ENCODE measurements at places on chromosomes 1 and 21.

- DNase-seq: no peak
Measured at GRCh38 chr1:222043444-222044292, 301.8 kb upstream of the DUSP10 start.

DNA sequence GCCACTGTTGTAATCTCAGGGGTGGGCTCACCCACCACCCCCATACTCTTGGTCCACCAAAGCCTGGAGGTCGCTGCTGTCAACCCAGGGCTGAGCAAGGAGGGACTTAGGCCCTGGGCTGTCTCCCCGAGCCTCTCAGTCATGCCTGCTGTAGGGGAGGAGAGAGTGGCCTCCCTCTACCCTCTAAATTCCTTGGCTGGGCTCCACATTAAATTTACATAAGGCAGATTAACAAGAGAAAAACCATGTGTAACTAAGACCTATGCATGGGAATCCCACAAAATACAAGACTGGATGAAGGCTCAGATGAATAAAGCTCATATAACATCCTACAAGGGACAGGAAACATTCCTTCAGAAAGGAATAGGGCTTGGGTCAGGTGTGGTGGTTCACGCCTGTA is 1.8 kb upstream of the PIK3CD start:
- no peak for DNase-seq

DNA sequence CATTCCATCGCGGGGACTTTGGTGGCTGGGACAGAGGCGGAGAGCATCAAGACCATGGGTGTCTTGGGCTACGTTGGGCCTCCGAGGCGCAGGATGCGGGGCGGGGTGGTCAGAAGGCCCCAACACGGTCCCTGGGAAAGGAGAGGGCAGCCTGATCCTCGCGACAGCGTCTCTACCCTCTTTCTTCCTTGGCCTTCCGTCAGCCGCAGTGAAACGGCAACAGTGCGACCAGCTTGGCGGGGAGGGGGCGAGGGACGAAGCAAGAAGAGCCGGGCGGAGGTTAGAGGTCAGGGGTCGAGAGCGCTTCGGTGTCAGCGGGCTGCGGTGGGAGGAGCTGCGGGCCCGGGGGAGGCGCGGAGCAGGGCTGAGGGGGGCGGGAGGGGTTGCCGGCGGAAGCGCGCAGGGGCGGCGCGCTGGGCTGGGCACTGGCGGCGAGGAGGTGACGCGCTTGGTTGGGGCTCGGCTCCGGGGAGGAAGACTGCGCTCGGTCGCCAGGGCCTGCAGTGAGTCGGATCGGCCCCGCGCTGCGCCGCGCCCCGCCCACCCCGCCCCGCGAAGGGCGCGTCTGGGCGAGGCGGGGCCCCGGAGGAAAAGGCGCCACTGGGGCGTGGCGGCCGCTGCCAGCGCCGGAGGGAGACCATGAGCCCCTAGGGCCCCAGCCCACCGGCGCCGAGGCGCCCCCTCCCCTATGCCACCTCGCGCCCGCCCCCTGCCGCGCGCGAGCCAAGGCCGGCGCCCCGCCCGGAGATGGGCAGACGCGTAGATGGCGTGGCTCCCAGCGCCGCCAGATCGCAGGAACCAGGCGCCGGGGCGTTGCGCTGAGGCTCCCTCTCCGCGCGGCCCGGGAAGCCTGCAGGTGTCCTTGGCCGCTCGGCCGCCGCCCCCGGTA is at the start of gene KCNC4:
Gene KCNC4, plus strand, starts transcription at position 600 of the 889 bp plus-strand sequence. CDS start 1,186 bp downstream, outside the sequence.
- DNase-seq: peak; percentile 91

- no peak for DNase-seq
Measured at GRCh38 chr1:234727018-234727940, 117.3 kb upstream of the IRF2BP2 start.

- no peak for DNase-seq
Measured at GRCh38 chr1:86858524-86859261, 55.2 kb downstream of the SELENOF start.

- DNase-seq: peak; percentile 84
Measured at GRCh38 chr1:15153184-15153841, at the start of gene TMEM51. Gene TMEM51 (plus strand): TSS chr1:15153747. CDS start chr1:15215088, 61,341 bp downstream.

DNA sequence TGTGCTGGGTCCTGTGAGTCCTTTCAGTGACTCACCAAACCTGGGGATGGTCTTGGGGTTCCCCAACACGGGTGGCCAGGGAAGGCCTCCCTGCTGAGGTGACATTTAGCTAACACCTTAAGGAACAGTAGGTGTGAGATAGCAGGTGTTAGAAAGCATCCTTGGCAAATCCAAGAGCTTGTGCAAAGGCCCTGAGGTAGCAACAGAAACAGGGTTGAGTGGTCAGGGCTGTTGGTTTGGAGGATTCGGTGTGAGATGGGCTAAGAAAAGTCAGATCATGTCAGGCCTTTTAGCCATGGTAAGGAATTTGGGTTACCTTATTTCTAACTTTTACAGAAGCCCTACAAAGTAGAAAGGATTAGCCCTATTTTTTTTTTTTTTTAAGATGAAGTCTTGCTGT is 343.0 kb downstream of the CAMTA1 start:
- no peak for DNase-seq

DNA sequence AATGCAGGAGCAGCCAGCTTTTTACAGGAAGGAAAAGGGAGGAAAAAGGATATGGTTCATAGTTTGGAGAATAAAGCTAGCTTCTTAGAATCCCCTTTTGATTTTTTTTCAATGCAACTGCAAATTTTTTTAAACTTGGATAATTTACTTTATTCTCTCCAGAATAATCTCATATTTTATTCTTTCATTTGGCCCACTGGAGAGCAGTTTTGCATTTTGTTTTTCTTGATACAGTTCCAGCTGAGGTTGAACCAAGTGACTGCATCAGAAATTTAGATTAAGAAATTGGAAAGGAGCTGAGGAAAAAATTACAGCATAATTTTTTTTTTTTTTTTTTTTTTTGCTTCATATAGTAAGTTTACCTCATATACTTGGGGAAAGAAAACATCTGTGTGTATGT is 22.8 kb downstream of the GABPA start:
- no peak for DNase-seq

- peak; percentile 71 for DNase-seq
Measured at GRCh38 chr1:201655243-201655642, 116.3 kb downstream of the NAV1 start.
